ENCODE measurements at places on chromosomes 12 and 14. TPM values are rescaled to one million over a fixed set of nuclear protein-coding genes. Genes with fewer than 3 reads are reported as not detected.

DNAAF2 gene
- 5.5 TPM for total RNA-seq

KLRC4 gene
- 3.4 TPM for total RNA-seq

GRCh38 chr12:85016413-85016812, 19.7 kb downstream of the TSPAN19 start:
- DNase-seq: no peak

DNA sequence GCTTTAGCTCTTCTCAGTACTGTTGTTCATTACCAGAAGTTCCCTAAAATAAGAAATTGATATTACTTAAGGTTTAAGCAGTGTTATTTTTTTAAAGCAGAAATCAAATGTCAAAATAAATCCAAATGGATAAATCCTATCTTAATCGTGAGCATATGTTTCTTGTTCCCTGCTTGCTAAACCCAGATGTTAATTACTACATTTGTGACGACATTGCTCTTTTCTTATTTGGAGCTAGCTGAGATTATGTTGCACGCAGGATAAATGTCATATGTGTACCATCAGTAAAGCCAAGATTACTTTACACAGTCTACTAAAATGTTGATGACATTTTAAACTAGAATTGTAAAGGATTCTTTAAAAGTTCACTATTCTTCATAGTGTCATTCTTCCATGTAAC, 157.5 kb downstream of the PLCZ1 start:
- no peak for DNase-seq

ALX1 gene
- 0.26 TPM for total RNA-seq

ARL6IP4 gene
- total RNA-seq: 130 TPM

- peak; percentile 12 for DNase-seq
Observed at GRCh38 chr14:101737414-101738339, 23.8 kb upstream of the PPP2R5C start.

- no peak for DNase-seq
Observed at GRCh38 chr12:3005736-3006135, 46.5 kb downstream of the TEAD4 start.

- DNase-seq: no peak
Observed at GRCh38 chr14:68846466-68846865, 53.6 kb upstream of the ZFP36L1 start.

DNA sequence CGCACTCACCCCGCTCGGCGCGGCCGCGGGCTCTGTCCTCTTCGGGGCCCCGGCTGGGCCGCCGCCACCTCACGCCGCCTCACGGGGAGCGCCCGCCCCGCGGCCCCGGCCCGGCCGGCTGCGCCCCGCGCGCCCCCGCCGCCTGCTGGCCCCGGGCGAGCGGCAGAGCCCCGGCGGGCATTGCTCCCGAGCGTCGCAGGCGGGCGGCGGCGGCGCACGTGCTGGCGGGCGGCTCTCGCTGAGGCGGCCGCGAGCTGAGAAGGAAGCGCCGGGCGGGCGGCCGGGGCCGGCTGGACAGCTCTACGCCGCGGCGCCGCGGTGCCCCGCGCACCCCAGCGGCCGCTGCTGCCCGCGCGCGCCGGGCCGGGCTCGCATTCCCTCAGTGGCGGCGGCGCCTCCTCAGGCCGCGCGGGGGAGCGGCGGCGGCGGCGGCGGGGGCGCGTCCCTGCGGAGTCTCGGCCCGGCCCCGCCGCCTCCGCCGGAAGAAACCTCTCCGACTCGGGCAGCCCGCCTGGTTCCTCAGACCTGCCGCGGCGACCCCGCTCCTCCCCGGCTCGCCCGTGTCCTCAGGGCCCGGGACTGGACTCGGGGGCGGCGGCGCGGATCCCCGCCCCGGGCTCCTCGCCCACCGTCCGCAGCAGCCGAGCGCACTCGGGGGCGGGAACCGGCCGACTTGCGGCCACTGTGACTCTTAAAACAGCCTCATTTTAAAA, at the start of gene PITPNM2:
Gene PITPNM2 (minus strand): TSS at position 347 of the 713 bp plus-strand sequence. CDS start 116,500 bp downstream, outside the sequence.
- DNase-seq: no peak

GRCh38 chr12:23950210-23950774, 822 bp upstream of the SOX5 start:
- DNase-seq: no peak

RBM25 gene
- 128 TPM for total RNA-seq

PTHLH gene
- 0.86 TPM for total RNA-seq

- DNase-seq: no peak
Observed at GRCh38 chr12:981961-982360, 9.1 kb upstream of the ERC1 start.

- DNase-seq: no peak
Observed at GRCh38 chr12:66587912-66588311, 91.0 kb downstream of the GRIP1 start.

GRCh38 chr12:109020146-109020795, 597 bp downstream of the SVOP start:
- DNase-seq: no peak

GPD1 gene
- 1.7 TPM for total RNA-seq

- peak; percentile 81 for DNase-seq
Observed at GRCh38 chr12:109581856-109582255, 8.3 kb downstream of the MVK start.

- DNase-seq: no peak
Observed at GRCh38 chr14:100604121-100604501, 16.9 kb upstream of the BEGAIN start.

DNA sequence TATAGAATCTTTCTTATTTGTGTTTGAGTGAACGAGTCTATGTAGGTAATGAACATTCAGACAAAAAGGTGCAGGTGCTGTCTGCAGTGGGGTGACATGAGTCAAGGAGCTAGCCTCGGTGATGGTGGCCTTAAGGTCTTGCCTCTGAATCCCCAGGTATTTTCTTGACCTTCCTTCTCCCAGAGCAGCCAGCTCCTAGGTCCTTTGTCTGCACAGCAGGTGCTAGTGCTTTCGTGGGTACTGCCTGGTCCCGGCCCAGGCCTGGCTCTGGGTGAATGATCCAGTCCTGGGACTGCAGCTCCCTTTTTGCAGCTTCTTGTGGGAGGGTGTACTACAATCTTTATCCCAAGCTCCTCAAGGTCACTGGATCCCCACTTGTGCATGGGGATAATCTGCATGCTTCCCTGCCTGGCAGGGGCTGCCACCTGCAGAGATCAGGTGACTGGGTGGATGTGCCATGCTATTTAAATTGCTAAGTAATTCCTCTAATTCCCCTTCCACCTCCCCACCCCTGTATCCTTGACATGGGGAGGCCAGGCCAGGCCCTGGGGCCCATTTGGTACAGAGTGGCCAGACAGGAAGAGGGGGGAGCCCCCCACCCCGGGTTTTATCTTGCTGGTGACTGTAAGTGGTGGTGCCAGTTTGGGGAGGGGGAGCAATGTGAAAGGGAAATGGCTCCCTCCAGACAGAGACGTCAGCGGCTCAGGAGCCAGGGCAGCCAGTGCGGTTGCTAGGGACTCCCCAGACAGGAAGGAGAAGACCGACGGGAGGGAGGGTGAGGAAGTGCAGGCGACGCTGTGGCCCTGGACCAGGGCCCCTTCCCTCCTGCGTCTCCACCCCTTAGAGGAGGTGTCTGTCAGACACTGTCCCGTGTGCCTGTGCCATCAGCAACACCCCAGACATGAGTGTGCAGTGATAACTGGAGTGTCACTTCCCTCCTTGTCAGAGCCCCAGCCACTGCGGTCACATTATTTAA, 6.7 kb downstream of the VASH1 start:
- DNase-seq: no peak

GRCh38 chr14:52342849-52343596, 28.9 kb downstream of the PTGER2 start:
- no peak for DNase-seq

FLRT2 gene
- 25.5 TPM for total RNA-seq

DNA sequence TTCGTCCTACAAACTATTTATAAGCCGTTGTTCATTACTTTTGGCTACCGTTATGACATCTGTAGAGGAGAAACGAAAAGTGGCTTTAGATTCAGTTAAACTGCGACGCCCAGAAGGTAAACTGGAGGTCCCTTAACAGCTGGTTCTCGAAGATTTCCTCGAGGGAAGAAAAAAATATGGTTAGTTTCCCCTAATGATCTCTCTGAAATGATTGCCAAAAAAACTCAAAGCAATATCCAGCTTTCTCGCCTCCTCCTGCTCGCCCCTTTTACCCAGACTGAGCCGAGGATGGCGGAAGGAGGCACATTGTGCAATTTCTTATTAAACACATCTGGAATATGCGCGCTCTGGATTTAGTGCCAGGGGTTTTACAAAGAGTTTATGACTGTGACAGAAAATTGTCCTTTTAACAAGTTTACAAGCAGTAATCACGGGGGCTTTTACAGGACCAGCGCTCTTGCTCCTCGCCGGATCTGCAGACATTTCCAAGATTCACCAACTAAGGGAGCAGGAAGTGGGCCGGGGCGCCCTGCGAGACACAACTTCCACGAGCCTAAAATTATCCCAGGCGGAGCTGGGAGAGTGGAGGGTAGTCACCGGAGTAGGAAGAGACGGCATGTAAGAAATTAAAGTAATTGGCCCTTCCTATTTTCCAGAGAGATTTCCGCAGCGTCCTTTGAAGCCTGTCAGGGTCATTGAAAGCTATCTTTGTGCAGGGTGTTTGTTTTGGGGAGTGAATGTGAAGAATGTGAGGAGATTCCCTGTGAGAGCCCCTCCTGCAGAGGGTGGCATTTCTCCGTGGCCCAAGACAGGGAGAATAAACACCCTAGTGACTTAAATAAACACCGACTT, 5.6 kb downstream of the SIX1 start:
- no peak for DNase-seq

BATF gene
- 19.4 TPM for total RNA-seq

DNA sequence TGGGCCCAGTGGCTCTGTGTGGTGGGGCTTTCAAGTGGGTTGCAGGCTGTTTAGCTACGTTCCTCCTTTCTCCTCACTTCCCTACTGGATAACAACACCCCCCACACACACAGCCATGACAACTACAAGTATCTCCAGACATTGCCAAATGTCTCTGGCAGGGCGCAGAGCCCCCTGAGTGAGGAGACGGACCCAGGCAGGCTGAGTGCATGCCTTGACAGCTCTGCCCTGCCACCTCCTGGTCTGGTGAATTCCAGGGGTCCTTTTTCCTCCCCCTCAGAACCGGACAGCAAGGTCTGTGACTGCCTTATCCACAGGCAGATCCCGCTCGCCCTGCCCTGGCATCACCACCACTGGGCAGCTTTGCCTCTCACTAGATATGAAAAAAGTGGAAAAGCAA, 276.5 kb downstream of the TMEM132C start:
- no peak for DNase-seq

- no peak for DNase-seq
Observed at GRCh38 chr14:103442288-103442687, 57.1 kb downstream of the MARK3 start.
